ENCODE measurements at places on chromosomes 5 and 9.
A peak's percentile ranks its signal among the peaks of the same experiment; 100 is the strongest.

DNA sequence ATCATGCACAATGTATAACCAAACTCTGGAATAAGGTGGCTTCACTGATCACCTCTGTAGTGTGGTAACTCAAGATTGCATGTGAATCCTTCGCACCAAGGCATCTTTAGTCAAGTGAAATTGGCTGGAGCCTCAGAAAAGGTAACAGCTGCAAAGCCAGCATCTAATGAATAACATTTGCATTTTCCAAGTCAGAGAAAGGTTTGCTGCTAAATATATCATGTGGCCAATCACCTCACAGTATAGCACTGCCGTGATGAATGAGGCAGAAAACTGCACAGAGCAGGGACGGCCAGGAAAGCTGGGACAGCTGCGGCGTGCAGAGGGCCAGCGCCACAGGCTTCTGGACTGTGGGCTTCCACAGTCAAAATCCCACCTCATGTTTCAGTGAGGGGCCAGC lies 18.5 kb downstream of the MRPS27 start:
- peaks cover 21% of the 10 kb centered on the region for H3K4me1 ChIP-seq
- no peak overlapping the region for H3K4me3 ChIP-seq
- no peaks in the 10 kb centered on the region for H3K27me3 ChIP-seq
- DNase-seq, result no peak

DNA sequence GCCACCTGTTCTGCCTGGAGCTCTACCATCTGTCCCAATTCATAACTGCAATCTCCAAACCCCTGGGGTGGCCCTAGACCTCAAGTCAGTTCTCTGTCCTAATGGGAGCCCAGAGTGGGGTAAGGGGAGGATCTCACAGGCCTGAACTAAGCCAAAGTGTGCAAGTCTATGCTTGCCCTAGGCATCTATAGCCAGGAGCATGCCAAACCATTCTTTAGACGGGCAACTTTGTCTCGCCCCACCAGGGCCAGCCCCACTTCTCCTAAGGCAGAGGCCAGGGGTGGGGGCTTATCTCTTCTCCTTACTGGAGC lies 3.3 kb downstream of the ACSL6 start:
- no peak overlapping the region for H3K27ac ChIP-seq
- no peak for DNase-seq
- H3K27me3 ChIP-seq, result peaks cover 19% of the 10 kb centered on the region
- no peak overlapping the region for H3K4me3 ChIP-seq
- no peaks in the 10 kb centered on the region for H3K36me3 ChIP-seq

- no peaks in the 10 kb centered on the region for H3K27me3 ChIP-seq
- DNase-seq, result no peak
These were observed 54.8 kb downstream of the COL27A1 start for GRCh38 chr9:114210136-114210535.

DNA sequence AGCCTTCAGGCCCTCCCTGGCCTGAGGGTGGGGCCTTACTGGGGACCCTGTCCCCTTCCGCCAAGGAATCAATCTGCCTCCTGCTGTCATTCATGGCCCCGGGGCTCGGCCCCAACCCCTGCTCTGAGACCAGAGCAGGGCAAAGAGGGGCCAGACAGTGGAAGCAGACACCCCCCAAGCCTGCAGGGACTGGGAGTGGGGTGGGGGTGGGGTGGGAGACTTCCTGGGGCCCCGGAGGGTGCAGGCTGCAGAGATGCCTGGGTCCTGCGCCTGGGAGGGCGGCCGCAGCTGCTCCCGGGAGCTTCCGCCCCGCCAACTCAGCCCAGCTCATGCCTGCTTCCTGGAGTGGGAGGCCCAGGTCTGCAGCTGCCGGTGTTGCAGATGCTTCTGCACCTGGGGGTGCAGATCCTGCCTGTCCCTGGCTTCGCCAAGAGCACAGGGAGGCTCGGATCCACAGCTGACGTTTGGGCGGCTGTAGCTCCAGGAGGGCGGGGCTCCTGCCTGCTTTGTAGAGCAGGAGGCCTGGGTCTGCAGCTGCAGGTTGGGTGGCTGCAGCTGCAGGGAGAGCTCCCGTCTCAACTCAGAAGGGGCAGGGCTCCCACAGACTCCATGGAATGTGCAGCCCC lies 6.2 kb downstream of the KIF4B start:
- H3K4me1 ChIP-seq, result no peaks in the 10 kb centered on the region
- H3K36me3 ChIP-seq, result no peaks in the 10 kb centered on the region
- no peak for DNase-seq
- H3K4me3 ChIP-seq, result no peak overlapping the region
- H3K27ac ChIP-seq, result no peak overlapping the region

GRCh38 chr5:72057816-72058215 lies 49.5 kb upstream of the MAP1B start:
- no peaks in the 10 kb centered on the region for H3K4me1 ChIP-seq
- no peak overlapping the region for H3K27ac ChIP-seq
- H3K27me3 ChIP-seq, result no peaks in the 10 kb centered on the region
- H3K36me3 ChIP-seq, result no peaks in the 10 kb centered on the region
- DNase-seq, result no peak
- H3K4me3 ChIP-seq, result no peak overlapping the region

DNA sequence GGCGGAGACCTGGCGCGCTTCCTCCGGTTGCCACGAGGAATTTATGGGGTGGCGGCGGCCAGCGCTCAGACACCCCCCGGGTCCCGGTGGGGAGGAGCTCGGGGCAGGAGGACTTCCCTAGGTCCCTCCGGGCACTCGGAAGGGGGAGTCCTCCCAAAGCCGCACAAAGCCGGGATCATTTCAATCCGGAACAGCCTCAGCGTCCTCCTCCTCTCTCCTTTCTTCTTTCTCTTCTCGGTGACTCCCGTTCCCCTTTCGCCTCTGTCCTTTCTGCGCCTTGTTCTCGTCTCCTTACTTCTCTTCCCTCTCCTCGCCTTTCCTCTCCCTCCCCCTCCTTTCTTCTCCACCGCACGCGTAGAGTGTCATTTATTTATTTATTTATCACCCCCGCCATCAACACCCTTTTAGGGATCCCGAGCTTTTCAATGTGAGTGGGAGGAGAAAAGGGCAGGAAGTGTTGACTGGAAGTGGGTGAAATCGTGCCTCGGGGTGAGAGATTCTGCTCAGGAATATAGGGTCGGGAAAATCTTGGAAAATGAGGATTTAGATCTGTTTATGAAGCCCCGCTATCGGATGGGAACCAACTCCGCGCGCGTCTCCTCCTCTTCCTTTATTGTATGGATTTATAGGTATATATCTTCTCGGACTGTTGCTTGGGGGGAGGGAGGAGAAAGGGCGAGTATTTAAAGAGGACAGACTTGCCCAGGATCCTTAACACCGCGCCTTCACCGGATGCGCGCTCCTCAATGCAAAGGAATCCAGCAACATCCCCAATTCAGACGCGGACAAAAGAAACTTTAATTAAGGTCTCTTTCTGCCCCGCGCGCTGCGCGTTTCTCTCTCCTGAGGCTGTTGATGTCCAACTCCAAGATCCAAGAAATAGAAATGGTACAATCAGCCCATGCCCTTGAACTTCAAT lies 2.0 kb upstream of the ZNF462 start:
- H3K4me3 ChIP-seq, result peak overlapping the region; percentile 66
- H3K27ac ChIP-seq, result peak overlapping the region; percentile 92
- H3K27me3 ChIP-seq, result no peaks in the 10 kb centered on the region
- H3K36me3 ChIP-seq, result no peaks in the 10 kb centered on the region

DNA sequence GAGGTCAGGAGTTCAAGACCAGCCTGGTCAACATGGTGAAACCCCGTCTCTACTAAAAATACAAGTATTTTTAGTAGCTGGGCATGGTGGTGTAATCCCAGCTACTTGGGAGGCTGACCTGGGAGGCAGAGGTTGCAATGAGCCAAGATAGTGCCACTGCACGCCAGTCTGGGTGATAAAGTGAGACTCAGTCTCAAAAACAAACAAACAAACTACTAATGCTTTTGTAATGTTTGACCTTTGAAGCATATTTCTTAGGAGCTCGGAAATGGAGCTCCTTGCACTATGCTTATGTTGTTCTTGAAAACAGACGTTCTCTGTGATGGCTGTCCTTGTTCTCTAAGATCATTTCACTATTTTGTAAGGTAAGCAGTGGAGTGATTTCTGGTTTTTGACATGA lies 6.0 kb downstream of the F2RL2 start:
- no peaks in the 10 kb centered on the region for H3K36me3 ChIP-seq
- peaks cover 4% of the 10 kb centered on the region for H3K27me3 ChIP-seq
- no peak overlapping the region for H3K4me3 ChIP-seq
- no peaks in the 10 kb centered on the region for H3K4me1 ChIP-seq

GRCh38 chr9:8484597-8485191 lies 685.1 kb upstream of the DMAC1 start:
- no peaks in the 10 kb centered on the region for H3K27me3 ChIP-seq
- no peaks in the 10 kb centered on the region for H3K4me1 ChIP-seq
- DNase-seq, result no peak

DNA sequence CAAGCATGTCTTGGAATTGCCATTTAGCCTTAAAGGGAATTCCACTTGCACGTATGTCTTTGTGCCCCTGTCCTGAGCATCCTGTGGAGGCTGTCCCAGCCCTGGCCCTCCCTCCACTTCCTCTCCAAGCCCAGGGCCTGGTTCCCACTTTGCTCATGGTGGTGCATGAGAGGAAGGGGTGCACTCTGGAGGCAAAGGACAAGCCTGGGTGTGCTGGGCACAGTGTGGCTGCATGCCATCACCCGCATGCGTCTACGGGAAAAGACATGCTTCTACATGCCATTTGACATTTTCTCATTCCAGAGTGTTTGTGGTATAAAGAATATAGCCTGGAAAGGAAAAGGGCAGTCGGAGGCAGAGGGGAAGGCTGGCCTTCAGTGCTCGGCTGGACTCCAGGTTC lies 7.2 kb upstream of the IRX2 start:
- H3K4me3 ChIP-seq, result no peak overlapping the region
- peaks cover 90% of the 10 kb centered on the region for H3K27me3 ChIP-seq
- H3K36me3 ChIP-seq, result no peaks in the 10 kb centered on the region
- no peak for DNase-seq
- H3K27ac ChIP-seq, result no peak overlapping the region

DNA sequence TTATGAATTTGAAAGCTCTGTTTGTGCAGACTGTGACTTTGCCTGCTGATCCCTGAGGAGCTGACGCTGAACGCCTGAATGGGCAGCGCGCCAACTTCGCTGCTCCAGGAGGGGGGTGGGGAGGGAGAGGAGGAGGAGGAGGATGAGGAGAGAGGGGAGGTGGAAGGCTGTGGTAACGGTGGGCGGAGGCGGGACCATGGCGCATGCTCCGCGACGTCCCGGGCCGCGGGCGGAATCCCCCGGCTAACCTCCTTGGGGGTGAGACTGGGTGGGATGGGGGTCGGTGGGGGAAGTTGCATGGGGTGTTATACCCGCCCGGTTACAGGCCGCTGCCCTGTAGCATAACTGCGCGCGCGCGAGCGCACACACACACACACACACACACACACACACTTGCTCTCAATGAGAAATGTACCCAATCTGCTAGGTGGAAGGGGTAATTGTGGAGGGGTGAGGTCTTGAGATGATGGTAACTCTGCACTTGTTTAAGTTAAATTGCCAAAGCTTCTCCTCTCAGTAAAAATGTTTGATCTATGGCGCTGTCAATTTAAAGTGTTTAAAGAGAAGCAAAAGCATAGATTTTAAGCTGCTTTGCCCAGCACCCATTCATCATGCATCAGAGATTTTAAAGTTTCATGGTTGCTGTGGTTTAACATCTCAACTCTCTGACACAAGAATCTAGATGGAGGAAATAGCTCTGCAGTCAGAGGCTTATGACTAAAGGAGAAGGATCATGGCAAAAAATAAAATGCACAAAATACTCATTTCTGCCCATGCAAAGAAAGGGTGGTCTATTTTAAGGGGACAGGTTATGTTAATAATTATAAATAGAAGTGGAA lies 76.6 kb upstream of the TBCA start:
- H3K4me3 ChIP-seq, result peak overlapping the region; percentile 35
- no peaks in the 10 kb centered on the region for H3K36me3 ChIP-seq
- H3K27ac ChIP-seq, result no peak overlapping the region
- DNase-seq, result peak; percentile 62
- H3K27me3 ChIP-seq, result peaks cover 42% of the 10 kb centered on the region
- no peaks in the 10 kb centered on the region for H3K4me1 ChIP-seq

GRCh38 chr5:114176356-114176755 lies 185.5 kb upstream of the KCNN2 start:
- no peak for DNase-seq
- no peak overlapping the region for H3K27ac ChIP-seq
- no peaks in the 10 kb centered on the region for H3K36me3 ChIP-seq

- no peaks in the 10 kb centered on the region for H3K27me3 ChIP-seq
- DNase-seq, result peak; percentile 80
- H3K27ac ChIP-seq, result peak overlapping the region; percentile 77
- H3K4me3 ChIP-seq, result no peak overlapping the region
- H3K36me3 ChIP-seq, result peaks cover 4% of the 10 kb centered on the region
These were observed 87.1 kb downstream of the PDE6A start for GRCh38 chr5:149857499-149857898.

DNA sequence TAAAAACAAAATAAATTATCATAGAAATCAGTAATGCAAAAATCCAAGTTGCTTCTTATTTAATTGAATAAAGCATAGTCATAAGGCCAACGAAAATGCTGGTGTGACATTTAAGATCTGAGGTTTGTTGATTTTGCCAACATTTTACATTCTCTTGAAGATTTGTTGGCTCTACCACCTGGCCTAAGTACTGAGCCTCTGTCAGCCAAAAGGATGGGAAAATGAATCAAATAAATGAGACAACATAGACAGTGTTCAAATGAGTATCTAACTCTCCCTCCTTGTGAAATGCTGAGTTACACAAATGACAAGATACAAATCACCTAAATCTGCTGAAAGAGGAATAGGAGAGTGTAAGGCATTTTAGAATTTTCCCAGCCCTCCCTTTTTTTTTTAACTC lies 575.0 kb downstream of the CDH12 start:
- H3K27ac ChIP-seq, result no peak overlapping the region
- H3K27me3 ChIP-seq, result no peaks in the 10 kb centered on the region
- H3K36me3 ChIP-seq, result no peaks in the 10 kb centered on the region
- H3K4me3 ChIP-seq, result no peak overlapping the region

DNA sequence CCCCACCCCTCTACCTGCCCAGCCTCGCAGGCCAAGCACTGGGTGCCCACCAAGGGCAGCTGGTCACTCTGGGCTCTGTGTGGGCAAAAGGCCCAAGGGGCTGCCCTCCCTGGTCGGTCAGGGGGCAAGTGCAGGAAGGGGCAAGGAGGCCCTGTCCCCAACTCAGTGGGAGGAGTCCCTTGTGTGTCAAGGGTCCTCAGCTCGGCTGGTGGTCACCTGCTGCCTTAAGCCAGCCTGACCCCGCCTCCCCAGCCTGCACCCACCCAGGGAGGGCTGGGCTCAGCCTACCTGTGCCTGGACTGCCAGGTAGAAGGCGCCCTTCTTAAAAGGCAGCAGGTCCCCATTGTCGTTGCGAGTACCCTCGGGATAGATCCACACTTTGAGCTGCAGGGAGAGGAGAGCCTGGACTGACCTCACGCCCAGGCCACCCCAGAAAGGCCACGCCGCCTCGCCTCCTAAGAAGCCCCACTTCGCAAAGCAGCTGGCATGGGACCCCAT lies 10.9 kb downstream of the AGPAT2 start:
- H3K36me3 ChIP-seq, result no peaks in the 10 kb centered on the region
- no peak overlapping the region for H3K4me3 ChIP-seq
- peaks cover 30% of the 10 kb centered on the region for H3K4me1 ChIP-seq
- no peak overlapping the region for H3K27ac ChIP-seq
- no peaks in the 10 kb centered on the region for H3K27me3 ChIP-seq

DNA sequence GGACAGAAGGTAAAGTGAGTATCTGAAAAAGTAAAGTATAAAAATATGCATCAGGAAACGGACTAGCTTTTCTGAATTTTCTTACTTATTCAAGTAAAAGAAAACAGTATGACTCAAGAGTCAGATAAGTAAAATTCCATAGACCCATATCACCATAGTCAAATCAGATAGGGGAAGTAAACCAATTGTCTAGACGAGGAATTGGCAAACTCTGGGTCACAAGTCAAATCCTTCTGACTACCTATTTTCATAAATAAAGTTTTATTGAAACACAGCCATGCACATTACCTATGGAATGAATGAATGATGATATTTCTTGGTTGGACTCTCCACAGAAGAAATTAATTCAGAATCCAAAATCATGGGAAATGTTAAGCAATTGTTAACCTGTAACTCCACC lies 59.1 kb upstream of the TMC1 start:
- H3K27ac ChIP-seq, result no peak overlapping the region
- no peaks in the 10 kb centered on the region for H3K4me1 ChIP-seq
- H3K4me3 ChIP-seq, result no peak overlapping the region
